WTC11 (cell line): ENCODE measurements at places on chromosomes 7 and 10.

- DNase-seq = no peak
Measured at GRCh38 chr7:55569797-55570196, 2.5 kb downstream of the VOPP1 start.

- DNase-seq = no peak
Measured at GRCh38 chr10:6813306-6813705, 233.2 kb upstream of the PRKCQ start.

DNA sequence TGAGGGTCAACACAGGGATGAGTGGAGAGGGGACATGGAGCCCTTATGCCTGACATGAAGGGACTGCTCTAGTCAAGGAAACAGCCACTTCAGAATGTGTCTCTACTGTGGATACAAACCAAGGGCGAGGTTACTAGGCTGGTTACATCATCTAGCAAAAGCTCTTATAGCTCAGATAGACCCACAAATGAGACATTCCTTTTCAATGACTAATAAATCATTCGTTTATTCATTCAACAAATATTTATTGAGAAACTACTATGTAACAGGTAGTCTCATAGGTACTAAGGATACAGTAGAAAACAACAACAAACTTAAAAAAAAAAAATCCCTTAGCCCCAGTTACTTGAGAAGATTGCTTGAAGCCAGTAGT lies 219.5 kb downstream of the KIAA1217 start:
- no peak for DNase-seq

- no peak for DNase-seq
Measured at GRCh38 chr10:7520507-7521485, 110.0 kb upstream of the SFMBT2 start.

DNA sequence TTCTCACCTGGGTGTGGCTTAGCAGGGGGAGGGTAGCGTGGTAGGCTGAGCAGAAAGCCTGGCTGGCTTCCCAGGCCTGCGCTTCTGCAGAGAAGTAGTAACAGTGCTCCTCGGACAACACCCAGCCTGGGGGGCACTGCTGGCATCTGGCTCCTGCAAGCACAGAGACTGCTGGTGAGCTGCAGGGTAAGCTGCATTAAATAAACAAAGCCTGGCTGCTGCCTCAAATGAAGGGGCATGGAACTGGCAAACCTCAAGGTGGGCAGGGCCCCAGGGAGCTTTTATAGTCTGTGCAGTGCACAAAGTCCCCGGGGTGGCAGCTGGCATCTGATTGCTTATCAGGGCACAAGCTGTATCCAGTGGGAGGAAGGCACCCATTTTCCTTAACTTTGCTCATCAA lies 3.9 kb downstream of the KLRG2 start:
- DNase-seq = no peak
